ENCODE measurements at places on chromosomes 1 and 21.

- DNase-seq = no peak
Observed at GRCh38 chr1:18929686-18930085, 26.8 kb downstream of the IFFO2 start.

GRCh38 chr1:19356266-19356665, 44.1 kb downstream of the SLC66A1 start:
- DNase-seq = no peak

- DNase-seq = peak; percentile 87
Observed at GRCh38 chr21:34887725-34888568, 161.2 kb downstream of the RUNX1 start.

DNA sequence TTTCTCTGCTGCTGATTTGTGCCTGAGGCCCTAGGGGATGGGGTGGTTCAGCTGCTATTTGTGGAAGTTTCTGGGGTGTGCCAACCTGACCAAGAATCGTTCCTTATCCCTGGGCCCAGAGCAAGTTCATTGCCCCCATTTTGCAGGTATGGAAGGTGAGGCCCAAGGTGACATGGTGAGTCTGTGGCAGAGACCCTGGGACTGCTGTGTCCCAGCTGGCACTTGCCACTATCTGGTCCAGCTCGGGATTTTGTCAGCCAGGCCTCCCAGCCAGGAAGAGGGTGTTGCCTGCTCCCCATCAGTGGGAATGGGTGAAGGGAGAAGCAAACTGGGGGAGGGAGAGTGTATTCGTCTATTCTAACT, 18.9 kb upstream of the LRP8 start:
- DNase-seq = peak; percentile 16

GRCh38 chr1:112247961-112248360, 148.1 kb upstream of the CTTNBP2NL start:
- no peak for DNase-seq

DNA sequence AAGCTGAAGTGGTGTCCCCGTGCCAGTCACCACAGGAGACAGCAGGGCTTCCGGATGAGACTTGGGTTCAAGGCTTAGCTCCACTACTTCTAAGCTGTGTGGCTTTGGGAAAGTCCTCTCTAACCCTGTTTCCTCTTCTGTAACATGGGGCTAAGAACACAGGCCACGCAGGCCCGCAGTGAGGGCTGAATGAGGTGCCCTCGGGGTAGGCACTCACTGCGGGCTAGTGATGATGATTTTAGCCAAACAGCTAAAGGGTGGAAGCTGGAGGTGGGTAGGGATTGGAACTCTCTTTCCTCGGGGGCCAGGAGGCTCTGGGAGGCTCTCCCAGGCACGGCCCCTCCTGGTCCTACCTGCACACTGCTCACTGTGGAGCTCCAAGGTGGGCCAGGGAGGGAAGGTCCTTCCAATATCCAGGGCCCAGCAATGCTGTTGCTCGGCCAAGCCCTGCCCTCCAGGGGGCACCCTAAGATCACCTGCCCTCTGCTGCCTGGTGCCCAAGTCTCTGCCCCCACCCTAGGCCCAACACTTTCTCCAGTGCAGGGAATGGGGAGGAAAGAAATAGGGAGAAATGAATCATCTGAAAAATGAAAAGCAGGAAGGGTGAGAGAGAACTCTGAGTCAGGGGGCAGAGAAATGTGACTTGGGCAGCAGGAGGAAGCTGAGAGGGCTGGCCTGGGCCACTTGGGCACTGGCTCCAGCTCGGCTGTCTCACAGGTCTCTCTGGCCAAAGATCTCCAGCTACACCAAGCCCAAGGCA, 19.2 kb upstream of the EVA1B start:
- DNase-seq = no peak
